ENCODE measurements at places on chromosomes 7 and 10.

GRCh38 chr7:105871142-105871541, 5.3 kb downstream of the ATXN7L1 start:
- no peak for DNase-seq

DNA sequence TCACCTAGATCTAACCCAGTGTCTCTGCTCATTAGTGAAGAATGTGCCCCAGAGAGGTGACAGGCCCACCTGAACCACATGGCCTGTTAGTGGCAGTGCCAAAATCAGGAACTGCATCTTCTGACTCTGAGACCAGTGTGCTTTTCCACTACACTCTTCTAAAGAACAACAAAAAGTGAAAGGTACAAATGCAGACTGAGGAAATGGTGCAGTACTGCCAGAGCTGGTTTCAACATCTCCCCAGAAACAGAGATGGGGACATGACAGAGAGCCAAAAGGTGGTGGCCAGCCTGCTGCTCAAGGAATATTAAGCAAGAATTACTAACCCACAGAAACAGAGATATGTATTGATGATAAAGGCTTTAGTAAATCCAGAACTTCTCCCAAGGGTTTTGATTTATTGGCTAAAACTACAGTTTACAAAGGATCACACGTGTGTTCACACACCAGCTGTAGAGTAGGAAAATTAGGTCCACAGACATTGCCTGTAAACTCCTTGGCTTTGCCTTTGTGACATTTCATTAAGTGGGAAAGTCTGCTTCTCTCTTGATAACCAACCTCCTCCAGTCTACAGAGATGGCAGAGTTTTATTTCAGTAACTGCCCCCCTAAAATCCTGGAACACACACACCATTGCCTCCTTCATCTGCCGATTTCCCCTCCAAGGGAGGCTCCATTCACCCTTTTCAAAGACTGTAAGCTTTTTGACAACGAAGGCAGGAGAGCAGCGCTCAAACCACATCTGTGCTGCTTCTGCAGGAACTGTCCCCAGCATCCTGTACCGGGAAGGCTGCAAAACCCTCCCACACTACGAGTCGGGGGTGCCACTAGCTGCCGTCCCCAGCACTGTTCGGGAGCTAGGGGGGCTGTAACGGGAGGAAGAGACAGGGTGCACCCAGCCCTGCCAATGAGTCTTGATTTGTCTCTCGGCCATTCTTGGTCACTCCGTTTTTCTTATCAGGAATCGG, 29.8 kb downstream of the GSDME start:
- DNase-seq: peak; percentile 29

GRCh38 chr7:21429021-21429420, 1.1 kb downstream of the SP4 start:
- peak; percentile 26 for DNase-seq

DNA sequence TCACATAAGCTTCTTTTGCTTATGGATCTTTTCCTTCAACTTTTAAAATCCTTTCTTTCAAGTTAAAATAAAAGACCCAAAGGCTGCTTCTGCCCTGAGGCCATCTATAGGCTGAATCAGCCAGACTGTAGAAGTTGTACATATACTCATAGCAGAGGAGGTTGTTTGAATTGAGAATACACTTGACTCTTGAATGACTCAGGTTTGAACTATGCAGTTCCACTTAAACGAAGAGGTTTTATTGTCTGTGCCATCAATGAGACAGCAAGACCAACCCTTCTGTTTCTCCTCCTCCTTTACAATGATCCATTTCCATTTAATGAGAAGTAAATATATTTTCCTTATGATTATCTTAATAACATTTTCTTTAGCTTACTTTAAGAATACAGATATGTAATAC, 5.8 kb downstream of the ZNF365 start:
- no peak for DNase-seq

DNA sequence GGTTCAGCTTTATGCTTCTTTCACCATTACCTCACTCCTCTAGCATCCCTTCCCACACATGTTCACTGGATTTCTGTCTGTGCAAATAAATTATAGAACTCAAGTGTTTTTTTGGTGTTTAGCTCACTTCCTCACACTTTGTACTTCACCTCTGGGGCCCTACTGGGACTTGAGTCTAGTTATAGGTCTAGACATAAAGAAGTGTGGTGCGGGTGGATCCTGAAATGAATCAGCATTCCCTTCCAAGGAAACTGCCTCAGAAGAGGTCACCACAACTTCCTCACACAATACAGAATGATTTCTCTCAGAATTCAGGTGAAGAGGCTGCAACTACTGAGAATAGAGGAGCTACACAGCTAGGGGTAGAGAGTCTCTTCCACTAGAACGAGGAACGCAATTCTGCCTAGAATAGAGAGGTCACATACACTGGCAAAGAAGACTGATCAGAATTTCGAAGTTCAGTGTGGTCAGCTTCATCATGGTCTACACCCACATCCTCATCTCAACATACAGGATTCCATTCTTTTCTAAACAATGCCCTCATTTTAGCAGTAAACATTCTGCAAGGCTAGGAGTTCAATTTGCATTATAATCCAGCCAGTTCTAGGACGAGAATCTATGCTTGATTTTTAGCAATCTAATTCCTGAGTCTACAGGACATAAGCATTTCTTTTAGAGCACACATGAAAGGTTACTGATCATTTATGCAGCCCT, 938.7 kb upstream of the PHF14 start:
- no peak for DNase-seq

GRCh38 chr7:99928994-99929729, at the start of gene GJC3:
Gene GJC3, minus strand, starts transcription at chr7:99929620. Its CDS starts 0 bp downstream, at chr7:99929620.
- DNase-seq: peak; percentile 67

DNA sequence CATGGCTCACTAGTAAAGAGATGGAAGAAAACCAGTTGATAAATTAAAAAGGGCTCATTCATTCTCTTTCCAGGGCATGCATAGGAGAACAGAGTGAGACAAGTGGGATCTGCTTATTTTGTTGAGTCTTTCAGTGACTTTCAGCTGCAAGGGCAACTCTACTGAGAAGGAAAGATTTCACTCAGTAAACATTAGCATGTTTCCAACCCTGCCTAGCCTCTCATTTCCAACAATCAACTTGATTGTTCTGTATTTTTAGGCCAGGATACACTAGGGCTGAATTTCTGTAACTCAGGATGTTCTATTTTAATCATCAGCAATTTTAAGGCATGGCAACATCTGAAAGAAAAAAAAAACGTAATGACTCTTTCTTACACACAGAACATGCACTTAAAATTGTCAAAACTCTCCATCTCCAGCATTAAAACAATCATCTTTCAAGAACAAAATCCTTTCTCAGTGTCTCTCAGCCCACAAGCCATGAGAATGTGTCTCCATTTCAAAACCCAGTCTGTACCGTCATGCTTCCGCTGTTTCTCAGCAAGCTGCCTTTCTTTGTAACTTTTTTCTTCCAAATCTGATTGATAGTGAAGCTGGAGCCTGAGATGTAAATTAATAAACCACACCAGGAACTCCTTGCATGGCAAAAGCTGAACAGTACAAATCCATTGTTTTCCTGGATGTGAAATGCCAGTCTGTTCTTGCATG, 147.2 kb upstream of the KLF14 start:
- DNase-seq: no peak

DNA sequence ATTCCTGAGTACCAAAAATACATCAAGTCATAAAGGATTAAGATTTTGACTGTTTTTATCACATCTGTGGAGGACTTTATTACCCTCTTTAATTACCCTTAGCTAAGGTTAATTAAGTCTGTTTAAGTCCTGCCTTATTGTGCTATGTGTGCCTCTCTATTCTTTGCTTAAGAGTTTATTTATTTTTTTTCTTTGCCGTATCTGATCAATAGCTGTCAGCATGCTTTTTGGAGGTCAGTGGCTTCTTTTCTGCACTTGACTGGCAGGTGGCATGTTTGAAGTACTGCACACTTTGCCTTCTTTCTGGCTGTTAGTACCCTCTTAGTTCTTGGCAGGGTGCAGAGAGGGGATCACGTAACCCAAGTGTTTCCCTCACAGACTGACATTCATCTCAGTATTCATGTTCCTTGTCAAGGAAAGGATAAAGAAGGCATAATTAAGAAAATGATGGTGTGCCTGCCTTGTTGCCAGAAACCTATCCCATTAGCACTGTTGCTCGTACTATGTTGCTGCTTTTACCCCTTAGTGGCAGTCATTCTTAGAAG, 225.8 kb downstream of the EXOC4 start:
- no peak for DNase-seq

GRCh38 chr10:98848361-98848760, 387.3 kb downstream of the HPSE2 start:
- no peak for DNase-seq

GRCh38 chr7:147571436-147572185, 1019.0 kb upstream of the C7orf33 start:
- no peak for DNase-seq

DNA sequence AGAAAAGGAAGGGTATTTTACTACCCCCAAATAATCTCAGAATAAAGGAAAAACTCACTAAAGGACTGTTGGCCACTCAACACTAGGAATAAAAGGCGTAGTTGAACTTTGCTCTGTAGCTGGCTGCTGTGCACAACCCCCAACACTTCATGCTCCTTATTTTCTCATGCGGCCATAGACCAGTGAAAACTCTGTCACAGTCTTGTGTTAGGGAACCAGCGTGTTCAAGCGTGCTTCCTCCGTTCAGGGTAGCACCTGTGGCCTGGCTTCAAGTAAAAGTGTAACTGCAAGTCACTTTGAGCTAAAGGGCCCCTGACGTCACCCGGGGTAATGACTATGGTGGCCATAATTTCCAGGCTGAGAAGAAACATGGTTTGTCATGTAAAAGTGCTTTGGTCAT, 27.0 kb downstream of the BLNK start:
- no peak for DNase-seq

DNA sequence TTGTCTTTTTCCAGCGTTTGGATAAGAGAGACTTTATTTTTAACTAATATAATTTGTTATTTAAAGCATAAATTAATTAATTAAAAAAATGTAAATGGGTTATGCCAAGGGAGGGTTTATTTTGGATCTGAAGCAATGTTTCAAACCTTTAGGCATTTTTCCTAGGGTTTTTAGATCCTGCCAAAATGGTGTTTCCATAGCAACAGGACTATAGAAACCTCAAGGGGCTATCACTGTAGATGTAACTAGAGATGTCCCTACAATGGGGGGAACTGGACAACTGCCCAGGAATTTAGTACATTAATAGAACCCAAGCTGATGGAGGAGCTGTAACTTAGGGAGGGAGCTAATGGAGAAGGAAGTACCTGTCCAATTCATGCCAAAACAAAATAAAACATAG, 57.3 kb downstream of the SLC39A12 start:
- DNase-seq: no peak

DNA sequence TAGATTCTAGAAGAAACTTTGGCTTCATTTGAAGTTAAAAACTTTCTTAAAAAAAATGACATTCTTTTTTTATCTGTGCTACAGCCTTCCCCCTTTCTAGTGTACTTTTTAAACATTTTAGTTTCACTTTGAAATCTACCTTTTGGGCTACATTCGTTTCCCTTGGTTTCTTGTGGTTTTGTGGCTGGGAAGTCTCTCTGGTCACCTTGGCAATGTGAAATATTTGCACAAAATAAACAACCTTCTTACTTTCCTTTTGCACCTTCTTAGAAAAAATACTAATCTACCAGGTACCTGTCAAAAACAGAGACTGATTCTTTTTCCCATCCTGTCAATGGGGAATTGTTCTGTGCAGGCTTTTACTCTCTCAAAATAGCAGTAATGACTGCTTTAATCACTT, 350.2 kb downstream of the GATA3 start:
- peak; percentile 6 for DNase-seq

GRCh38 chr10:26997610-26998009, 102.7 kb downstream of the ANKRD26 start:
- DNase-seq: no peak

- no peak for DNase-seq
Observed at GRCh38 chr7:35491233-35491632, 203.7 kb downstream of the HERPUD2 start.

DNA sequence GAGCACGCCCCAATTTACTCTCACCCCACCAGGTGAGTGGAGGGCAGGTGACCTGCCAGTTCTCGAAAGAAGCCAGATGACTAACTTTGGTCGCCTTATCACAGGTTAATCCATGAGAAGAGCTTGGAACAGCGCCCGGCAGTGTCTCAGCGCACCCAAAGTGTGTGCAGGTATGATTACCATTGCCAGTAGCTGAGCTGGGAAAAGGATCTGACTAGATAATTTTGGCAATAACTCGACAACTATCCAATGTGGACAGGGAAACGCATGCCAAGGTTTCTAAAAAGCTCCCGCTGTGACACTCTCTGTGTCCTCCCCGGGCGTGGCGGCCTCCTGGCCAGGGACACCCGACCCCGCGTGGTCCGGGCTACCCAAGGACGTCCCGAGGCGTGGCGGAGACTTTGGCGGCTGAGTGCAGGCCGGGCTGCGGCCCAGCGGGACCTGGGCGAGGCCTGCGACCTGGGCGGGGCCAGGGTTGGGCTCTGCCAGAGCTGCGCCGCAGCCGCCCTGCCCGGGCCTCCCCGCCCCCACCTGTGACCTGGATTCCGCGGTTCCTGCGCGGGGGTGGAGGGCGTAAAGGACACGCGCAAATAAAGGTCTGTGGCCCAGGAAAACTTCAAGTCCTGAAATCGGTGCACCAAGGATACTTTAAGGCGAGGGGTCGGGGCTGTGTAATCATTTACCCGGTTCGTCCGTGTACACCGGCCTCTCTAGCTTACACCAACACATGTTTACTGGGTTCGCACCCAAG, 13.7 kb upstream of the WAPL start:
- peak; percentile 81 for DNase-seq

GRCh38 chr7:38671911-38672905, 41.0 kb upstream of the AMPH start:
- DNase-seq: no peak

GRCh38 chr7:114856625-114857024, 65.3 kb upstream of the MDFIC start:
- no peak for DNase-seq

GRCh38 chr7:151012911-151013347, 11.4 kb downstream of the ATG9B start:
- peak; percentile 80 for DNase-seq

- no peak for DNase-seq
Observed at GRCh38 chr10:36116040-36116439, 473.9 kb upstream of the FZD8 start.

- no peak for DNase-seq
Observed at GRCh38 chr7:106795877-106796231, 69.2 kb upstream of the PIK3CG start.

GRCh38 chr7:138713191-138713590, 12.0 kb upstream of the SVOPL start:
- no peak for DNase-seq

GRCh38 chr7:17086403-17086802, 204.6 kb upstream of the AGR3 start:
- DNase-seq: no peak

DNA sequence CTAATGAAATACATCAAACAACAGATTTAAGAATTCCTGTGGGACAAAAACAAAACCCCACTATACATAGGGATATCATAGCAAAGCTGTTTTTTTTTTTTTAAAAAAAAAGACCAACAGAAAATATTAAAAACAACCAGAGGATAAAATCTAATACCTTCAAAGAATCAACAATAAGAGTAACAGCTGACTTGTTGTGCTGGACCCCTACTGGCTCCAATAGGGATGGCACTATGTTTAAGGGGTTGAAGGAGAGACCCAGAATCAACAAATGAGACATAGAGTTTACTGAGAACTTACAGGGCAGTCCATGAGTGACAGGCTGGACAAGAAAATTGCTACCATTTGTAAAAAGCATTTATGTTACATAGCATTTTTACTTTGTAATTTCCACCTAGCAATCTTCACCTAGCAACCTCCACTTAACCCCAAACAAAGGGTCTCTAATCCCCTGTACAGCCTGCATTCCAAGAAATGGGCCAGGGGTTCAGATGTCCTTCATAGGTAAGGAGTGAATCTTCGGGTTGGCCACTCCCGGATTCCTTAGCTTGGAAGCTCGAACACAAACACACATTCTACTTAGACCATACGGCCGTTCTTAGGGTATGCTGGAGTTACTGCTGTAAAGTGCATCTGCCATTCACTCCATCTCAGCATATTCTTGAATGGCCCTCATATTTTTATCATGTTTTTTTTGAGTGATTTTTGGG, 25.8 kb downstream of the ASZ1 start:
- peak; percentile 4 for DNase-seq
